Heart left ventricle (tissue), 16 donors: ENCODE measurements at places on chromosomes 3 and 15. TPM values are rescaled to one million over a fixed set of nuclear protein-coding genes. Genes with fewer than 3 reads are reported as not detected.

GRCh38 chr3:48301800-48302166, 31.7 kb downstream of the SPINK8 start:
- peak overlapping the region; percentile 92 for H3K4me3 ChIP-seq
- H3K27ac ChIP-seq: peak overlapping the region; percentile 97
- peaks cover 18% of the 10 kb centered on the region for H3K36me3 ChIP-seq
- DNase-seq: peak; percentile 12

DNA sequence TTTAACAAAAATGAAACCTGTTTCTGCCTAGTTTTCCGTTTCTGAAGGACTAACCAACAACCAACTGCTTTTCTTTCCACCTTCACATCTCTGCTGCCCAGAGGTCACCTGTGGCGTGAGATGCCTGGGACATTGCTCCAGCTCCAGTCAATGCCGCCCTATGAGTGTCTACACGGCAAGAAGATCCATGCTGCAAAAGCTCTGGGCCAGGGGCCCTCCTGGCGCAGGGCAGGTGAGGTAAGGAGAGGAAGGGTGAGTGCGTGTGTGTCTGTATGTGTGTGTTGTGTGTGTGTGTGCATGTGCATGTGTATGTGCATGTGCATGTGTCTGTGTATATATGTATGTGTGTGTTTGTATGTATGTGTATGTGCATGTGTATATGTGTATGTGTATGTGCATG, 131.4 kb downstream of the NSMCE3 start:
- no peaks in the 10 kb centered on the region for H3K36me3 ChIP-seq
- DNase-seq: no peak
- H3K27ac ChIP-seq: no peak overlapping the region
- no peaks in the 10 kb centered on the region for H3K4me1 ChIP-seq
- H3K27me3 ChIP-seq: peaks cover 15% of the 10 kb centered on the region

DNA sequence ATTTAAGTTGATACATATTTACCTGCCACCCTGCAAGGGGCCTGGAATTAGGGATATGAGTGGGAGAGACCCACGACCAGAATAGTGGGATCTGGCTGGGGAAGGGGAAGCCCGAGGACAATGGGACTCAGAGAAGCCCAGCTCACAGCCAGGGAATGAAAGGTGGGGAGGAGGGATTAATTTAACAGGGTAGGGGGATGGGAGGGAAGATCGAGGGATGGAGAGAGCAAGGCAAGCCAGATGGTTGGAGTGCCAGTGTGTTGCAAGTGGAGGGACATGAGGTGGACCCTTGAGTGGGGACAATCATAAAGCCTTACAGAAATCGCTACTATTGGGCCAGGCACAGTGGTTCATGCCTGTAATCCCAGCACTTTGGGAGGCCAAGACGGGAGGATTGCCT, 4.4 kb upstream of the GNAI2 start:
- DNase-seq: no peak
- no peak overlapping the region for H3K27ac ChIP-seq
- peaks cover 12% of the 10 kb centered on the region for H3K4me1 ChIP-seq

DNA sequence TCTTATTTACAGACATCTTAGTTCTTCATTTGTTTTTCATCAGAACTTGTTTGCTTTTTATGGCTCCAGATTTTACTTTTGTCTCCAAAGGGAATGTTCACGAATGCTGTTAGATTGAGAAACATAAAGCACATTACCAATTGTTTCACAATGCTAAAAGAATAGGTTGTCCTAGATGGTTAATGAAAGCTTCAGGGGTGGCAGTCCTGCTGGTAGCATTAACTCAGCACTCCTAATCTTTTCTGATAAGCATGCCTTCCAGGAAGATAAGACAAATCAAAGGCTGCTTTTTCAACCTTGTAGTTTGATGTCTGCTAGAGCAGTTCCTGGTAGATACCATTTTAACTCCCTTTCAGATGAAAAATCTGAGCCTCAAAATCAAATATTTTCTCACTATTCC, 619.4 kb downstream of the PYDC2 start:
- no peak overlapping the region for H3K4me3 ChIP-seq
- H3K36me3 ChIP-seq: no peaks in the 10 kb centered on the region
- no peaks in the 10 kb centered on the region for H3K4me1 ChIP-seq
- H3K27me3 ChIP-seq: no peaks in the 10 kb centered on the region
- DNase-seq: no peak

PEX5L gene
- 0.08 TPM for total RNA-seq

ROPN1B gene
- 1.1 TPM for total RNA-seq

GRCh38 chr3:188299708-188300107, 145.8 kb downstream of the LPP start:
- no peak for DNase-seq
- H3K36me3 ChIP-seq: no peaks in the 10 kb centered on the region
- H3K4me3 ChIP-seq: no peak overlapping the region
- no peak overlapping the region for H3K27ac ChIP-seq
- no peaks in the 10 kb centered on the region for H3K27me3 ChIP-seq

- no peaks in the 10 kb centered on the region for H3K27me3 ChIP-seq
- H3K4me3 ChIP-seq: no peak overlapping the region
- DNase-seq: no peak
- no peak overlapping the region for H3K27ac ChIP-seq
- peaks cover 7% of the 10 kb centered on the region for H3K4me1 ChIP-seq
- H3K36me3 ChIP-seq: no peaks in the 10 kb centered on the region
These were observed 72.0 kb downstream of the NUP210 start for GRCh38 chr3:13348100-13348499.

DNA sequence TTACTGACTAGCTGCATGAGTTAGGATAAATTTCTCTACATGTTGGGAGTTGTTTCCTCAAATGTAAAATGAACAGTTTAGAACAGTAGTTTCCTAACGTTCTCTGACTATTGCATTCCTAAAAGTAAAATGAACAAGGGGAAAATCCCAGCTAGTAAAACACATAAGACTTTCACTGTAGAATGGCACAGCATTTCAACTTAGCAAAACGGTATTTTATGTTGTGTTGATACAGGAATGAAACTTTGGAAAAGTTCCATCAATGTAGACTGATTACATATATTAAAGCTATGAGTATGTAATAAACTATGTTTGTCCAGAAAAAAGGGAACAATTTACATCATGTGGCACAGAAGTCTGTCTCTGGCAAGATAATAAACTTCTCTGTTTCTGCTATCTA, 297.4 kb upstream of the EPHA3 start:
- H3K4me3 ChIP-seq: no peak overlapping the region
- no peak for DNase-seq
- H3K36me3 ChIP-seq: no peaks in the 10 kb centered on the region
- H3K27ac ChIP-seq: no peak overlapping the region

DNA sequence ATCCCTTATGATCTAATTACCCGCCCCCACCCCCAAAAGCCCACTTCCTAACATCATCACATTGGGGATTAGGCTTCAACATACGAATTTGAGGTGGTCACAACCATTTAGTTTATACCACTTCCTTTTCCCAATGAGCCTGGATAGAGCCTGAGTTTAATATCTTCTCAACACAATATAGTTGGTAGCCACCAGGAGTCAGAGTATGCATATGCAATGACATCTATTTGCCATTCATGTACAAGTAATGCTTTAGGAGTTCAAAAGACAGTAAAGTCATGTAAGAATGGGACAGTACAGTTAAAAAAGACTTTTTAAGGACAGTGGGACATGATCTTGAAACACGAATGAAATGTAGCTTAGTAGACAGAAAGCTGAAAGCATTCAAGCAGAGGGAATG, 172.4 kb downstream of the DCLK3 start:
- H3K4me3 ChIP-seq: no peak overlapping the region
- no peak overlapping the region for H3K27ac ChIP-seq
- no peak for DNase-seq
- peaks cover 5% of the 10 kb centered on the region for H3K27me3 ChIP-seq
- H3K36me3 ChIP-seq: no peaks in the 10 kb centered on the region
- H3K4me1 ChIP-seq: no peaks in the 10 kb centered on the region

GRCh38 chr3:93969443-93969842, 4.3 kb downstream of the PROS1 start:
- H3K36me3 ChIP-seq: no peaks in the 10 kb centered on the region
- no peak overlapping the region for H3K27ac ChIP-seq
- H3K27me3 ChIP-seq: no peaks in the 10 kb centered on the region
- no peak for DNase-seq
- no peaks in the 10 kb centered on the region for H3K4me1 ChIP-seq

- no peak overlapping the region for H3K4me3 ChIP-seq
- H3K27me3 ChIP-seq: no peaks in the 10 kb centered on the region
- DNase-seq: no peak
- no peaks in the 10 kb centered on the region for H3K36me3 ChIP-seq
- H3K4me1 ChIP-seq: no peaks in the 10 kb centered on the region
These were observed 27.2 kb downstream of the USP3 start for GRCh38 chr15:63531586-63531985.

CHRM5 gene
- not detected for total RNA-seq
